Hepatocyte (in vitro differentiated cells): ENCODE measurements at places on chromosomes 16 and 17. TPM values are rescaled to one million over a fixed set of nuclear protein-coding genes. Genes with fewer than 3 reads are reported as not detected.
A peak's percentile ranks its signal among the peaks of the same experiment; 100 is the strongest.

CYB5B gene
- 60.5 and 70.8 TPM in 2 replicates for total RNA-seq

STAC2 gene
- total RNA-seq, result not detected in 2 replicates

PYY gene
- 3.2 TPM in 1 of 2 replicates, not detected in the other for total RNA-seq

MYH2 gene
- total RNA-seq, result not detected in 2 replicates

CACNG5 gene
- total RNA-seq, result not detected in 2 replicates

TMEM100 gene
- 15.3 and 18.5 TPM in 2 replicates for total RNA-seq

DNA sequence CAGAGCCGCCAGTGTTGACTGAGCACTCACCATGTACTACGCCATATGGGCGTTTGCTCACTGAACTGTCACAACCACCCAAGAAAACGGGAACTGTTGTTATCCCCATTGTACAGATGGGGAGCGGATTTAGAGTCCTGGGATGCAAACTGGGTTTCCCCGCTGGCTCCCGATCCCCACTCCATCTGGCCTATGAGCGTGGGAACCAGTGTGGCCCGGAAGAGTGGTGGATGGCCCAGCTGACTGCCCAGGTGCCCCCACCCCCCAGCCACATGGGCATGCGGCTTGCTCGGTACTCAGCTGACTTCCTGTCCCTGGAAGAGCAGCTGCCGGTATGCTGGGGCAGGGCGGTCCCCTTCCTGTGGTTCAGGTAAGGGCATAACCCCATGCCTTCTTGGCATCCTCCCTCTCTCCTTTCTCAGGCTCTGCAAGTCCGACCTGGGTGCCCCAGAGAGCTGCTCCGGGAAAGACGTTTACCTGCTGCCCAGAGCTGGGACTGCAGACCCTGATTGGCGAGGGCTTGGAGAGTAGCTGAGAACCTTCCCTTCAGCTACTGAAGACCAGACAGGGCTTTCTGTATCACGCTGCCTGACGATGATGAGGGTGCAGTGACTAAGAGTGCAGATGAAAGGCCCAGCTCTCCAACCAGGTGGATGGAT lies 16.2 kb downstream of the SOCS3 start:
- H3K4me3 ChIP-seq, result no peak overlapping the region
- H3K27me3 ChIP-seq, result no peaks in the 10 kb centered on the region
- peaks cover 23% of the 10 kb centered on the region for H3K4me1 ChIP-seq
- peak overlapping the region; percentile 92 for H3K27ac ChIP-seq
- DNase-seq, result no peak

- no peak for DNase-seq
- no peaks in the 10 kb centered on the region for H3K36me3 ChIP-seq
- no peak overlapping the region for H3K4me3 ChIP-seq
- no peaks in the 10 kb centered on the region for H3K4me1 ChIP-seq
- H3K27me3 ChIP-seq, result no peaks in the 10 kb centered on the region
- H3K27ac ChIP-seq, result no peak overlapping the region
Observed at GRCh38 chr16:65418435-65418834, 296.6 kb upstream of the CDH11 start.

DNA sequence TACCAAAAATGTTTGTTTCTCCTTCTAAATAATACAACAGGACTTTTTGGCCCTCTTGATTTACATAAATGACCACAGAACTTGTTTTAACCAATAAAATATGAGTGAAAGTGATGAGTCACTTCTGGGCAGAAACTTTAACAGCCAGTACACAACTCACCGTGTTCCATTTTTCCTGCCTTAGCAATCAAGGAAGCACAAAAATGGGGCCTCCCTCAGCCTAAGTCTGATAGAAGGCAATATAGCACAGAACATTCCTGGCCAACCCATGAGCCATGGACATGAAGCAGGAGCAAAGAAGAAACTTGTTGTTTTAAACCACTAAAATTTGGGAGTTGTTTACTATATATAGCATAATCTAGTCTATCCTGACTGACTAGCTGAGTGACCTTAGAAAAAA lies 61.1 kb upstream of the MTMR4 start:
- no peaks in the 10 kb centered on the region for H3K27me3 ChIP-seq
- peak; percentile 57 for DNase-seq
- no peaks in the 10 kb centered on the region for H3K36me3 ChIP-seq
- H3K27ac ChIP-seq, result peak overlapping the region; percentile 48
- H3K4me3 ChIP-seq, result no peak overlapping the region
- peaks cover 14% of the 10 kb centered on the region for H3K4me1 ChIP-seq

DNA sequence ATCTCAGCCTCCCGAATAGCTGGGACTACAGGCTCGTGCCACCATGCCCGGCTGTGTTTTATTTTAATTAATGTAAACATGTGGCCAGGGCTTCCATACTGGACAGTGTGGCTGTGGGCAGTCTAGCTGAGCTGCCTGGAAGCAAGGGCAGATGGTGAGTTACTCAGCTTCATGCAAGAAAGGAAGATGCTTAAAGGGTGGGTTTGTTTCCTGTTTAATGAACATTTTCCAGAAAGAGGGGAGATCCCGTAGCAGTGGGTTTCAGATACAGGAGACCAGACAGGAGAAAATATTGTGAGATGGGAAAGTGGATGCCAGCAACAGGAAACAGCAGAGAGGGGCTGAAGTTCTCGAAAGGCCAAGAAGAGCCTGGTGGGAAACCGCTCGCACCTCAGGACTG lies 7.3 kb downstream of the MAPK8IP3 start:
- H3K27me3 ChIP-seq, result no peaks in the 10 kb centered on the region
- no peak for DNase-seq

- H3K4me1 ChIP-seq, result peaks cover 7% of the 10 kb centered on the region
- no peak for DNase-seq
- peak overlapping the region; percentile 95 for H3K27ac ChIP-seq
Observed at GRCh38 chr17:48100160-48100559, 1.1 kb downstream of the CBX1 start.

GRCh38 chr17:27575912-27576252 lies 55.1 kb upstream of the LGALS9 start:
- no peak overlapping the region for H3K4me3 ChIP-seq
- H3K4me1 ChIP-seq, result peaks cover 47% of the 10 kb centered on the region
- H3K36me3 ChIP-seq, result no peaks in the 10 kb centered on the region
- peak overlapping the region; percentile 98 for H3K27ac ChIP-seq
- no peak for DNase-seq
- no peaks in the 10 kb centered on the region for H3K27me3 ChIP-seq

GRCh38 chr16:82834151-82834815 lies 207.5 kb downstream of the CDH13 start:
- no peaks in the 10 kb centered on the region for H3K27me3 ChIP-seq
- H3K4me1 ChIP-seq, result no peaks in the 10 kb centered on the region
- no peak for DNase-seq
- no peaks in the 10 kb centered on the region for H3K36me3 ChIP-seq

GRCh38 chr17:8776881-8777280 lies 18.5 kb upstream of the SPDYE4 start:
- no peak for DNase-seq
- H3K27me3 ChIP-seq, result no peaks in the 10 kb centered on the region
- no peaks in the 10 kb centered on the region for H3K4me1 ChIP-seq
- no peak overlapping the region for H3K4me3 ChIP-seq

DNA sequence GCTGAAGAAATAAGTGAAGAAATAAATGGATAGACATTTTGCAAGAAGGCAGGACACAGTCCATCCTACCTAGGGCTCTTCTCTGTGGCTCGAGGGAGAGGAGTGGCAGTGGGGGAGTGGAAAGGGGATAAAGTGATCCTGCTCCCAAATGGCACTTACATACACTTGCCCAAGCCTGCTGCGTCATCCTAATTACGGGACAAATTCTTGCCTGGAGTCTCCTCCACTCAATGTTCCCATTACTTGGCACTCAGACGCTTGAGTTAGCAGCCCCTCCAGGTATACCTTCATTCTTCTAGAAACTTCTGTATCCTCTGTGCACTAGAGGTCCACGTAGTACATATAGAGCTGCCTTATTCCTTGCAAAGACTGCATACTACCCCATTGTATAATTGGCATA lies 15.7 kb upstream of the MAP3K14 start:
- no peak for DNase-seq
- H3K27ac ChIP-seq, result no peak overlapping the region
- no peaks in the 10 kb centered on the region for H3K27me3 ChIP-seq

DNA sequence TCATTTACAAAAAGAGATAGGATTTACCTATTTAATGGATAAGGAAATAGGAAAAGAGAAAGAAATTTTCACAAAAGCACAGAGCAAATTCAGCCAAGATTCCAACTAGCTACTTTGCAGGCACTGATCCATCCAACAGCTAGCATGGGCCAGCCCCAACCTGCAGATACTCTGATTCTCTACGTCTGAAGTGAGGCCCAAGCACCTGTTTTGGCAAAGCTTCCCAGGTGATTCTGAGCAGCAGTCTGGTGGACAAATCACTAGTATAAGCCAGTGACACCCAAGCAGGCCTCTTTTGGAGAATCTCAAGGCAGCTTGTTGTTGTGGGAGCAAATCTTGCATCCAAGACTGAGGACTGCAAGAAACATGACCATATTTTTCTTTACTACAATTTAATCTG lies 20.9 kb upstream of the CALB2 start:
- no peaks in the 10 kb centered on the region for H3K4me1 ChIP-seq
- no peaks in the 10 kb centered on the region for H3K27me3 ChIP-seq
- no peak overlapping the region for H3K4me3 ChIP-seq
- no peaks in the 10 kb centered on the region for H3K36me3 ChIP-seq
- no peak overlapping the region for H3K27ac ChIP-seq
- DNase-seq, result no peak

GRCh38 chr16:77295896-77296295 lies 96.7 kb downstream of the SYCE1L start:
- H3K27ac ChIP-seq, result no peak overlapping the region
- no peaks in the 10 kb centered on the region for H3K36me3 ChIP-seq
- peaks cover 10% of the 10 kb centered on the region for H3K4me1 ChIP-seq
- no peak for DNase-seq
- no peaks in the 10 kb centered on the region for H3K27me3 ChIP-seq
- no peak overlapping the region for H3K4me3 ChIP-seq

GRCh38 chr17:71107136-71107535 lies 937.8 kb downstream of the KCNJ2 start:
- no peaks in the 10 kb centered on the region for H3K36me3 ChIP-seq
- no peak overlapping the region for H3K27ac ChIP-seq
- no peaks in the 10 kb centered on the region for H3K27me3 ChIP-seq
- H3K4me1 ChIP-seq, result peaks cover 4% of the 10 kb centered on the region
- H3K4me3 ChIP-seq, result no peak overlapping the region
- no peak for DNase-seq

GRCh38 chr16:73315645-73316044 lies 267.7 kb upstream of the ZFHX3 start:
- DNase-seq, result no peak
- no peak overlapping the region for H3K27ac ChIP-seq
- no peaks in the 10 kb centered on the region for H3K36me3 ChIP-seq
- H3K4me3 ChIP-seq, result no peak overlapping the region
